ENCODE measurements at places on chromosomes 4 and X. TPM values are rescaled to one million over a fixed set of nuclear protein-coding genes. Genes with fewer than 3 reads are reported as not detected.

Gene TMEM164
- total RNA-seq, result 10.9 TPM

Gene CFI
- not detected for total RNA-seq

Gene LRIT3
- 0.13 TPM for total RNA-seq

Gene AMBN
- not detected for total RNA-seq

Gene HPSE
- total RNA-seq, result 6.0 TPM

Gene MAP3K15
- 2.2 TPM for total RNA-seq

Gene FRMD7
- not detected for total RNA-seq

Gene NWD2
- total RNA-seq, result not detected
